ENCODE measurements at places on chromosomes 4 and X.

- DNase-seq = no peak
Measured at GRCh38 chr4:42344309-42344708, 53.0 kb upstream of the SHISA3 start.

GRCh38 chr4:151468715-151469696 lies 60.0 kb downstream of the FHIP1A start:
- DNase-seq = no peak

DNA sequence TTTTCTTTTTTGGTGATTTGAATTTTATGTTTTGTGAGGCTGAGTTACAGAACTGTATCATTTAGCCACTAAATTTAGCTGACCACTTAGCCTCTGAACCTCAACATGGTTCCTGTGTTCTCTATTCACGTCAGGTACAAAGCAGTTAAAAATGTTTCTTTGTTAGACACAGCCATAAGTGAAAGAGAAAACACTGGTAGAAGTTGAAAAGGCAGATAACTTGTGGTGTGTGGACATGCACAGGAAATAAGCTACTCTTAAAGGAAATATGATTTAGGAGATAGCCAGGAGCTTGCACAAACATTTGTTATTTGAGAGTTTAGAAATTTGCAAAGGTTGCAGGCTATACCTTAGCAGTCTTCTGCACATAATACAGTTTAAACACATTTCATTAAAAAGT lies 171.0 kb upstream of the RPS6KA3 start:
- no peak for DNase-seq

DNA sequence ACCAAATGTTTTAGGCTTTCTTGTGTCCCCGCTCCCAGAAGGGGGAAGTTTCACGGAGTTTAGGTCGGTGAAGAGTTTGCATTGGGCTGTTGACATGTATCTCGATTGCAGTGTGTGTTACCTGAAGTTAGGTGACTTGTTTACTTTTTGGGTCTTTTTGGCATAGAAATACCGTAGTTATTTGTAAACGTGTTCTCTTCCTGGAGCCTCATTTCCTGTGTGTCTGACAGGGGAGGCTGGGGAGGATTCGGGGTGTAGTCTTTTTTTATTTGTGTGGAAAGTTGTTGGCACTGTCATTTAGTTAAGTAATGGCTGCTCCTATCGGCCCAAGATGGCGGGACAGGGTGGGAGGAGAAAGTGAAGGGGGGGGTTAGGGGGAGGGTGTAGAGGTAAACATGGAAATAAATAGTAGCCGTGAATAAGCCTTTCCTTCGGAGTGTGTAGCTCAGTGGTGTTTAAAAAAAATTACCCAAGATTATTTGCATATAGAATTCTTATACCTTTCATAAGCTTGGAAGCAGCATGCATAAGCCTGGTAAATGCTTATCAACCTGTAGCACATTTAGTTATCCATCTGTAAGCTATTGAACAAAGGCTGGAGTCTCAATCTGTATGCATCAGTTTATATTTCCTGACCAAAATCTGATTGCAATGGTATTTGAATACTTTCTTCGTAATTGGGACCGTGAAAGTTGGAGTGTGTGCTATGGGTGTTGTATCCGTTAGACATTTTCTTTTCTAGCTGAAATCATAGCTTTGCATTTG lies 1.6 kb downstream of the KDM6A start:
- peak; percentile 81 for DNase-seq

GRCh38 chr4:94516067-94516466 lies 64.3 kb downstream of the PDLIM5 start:
- no peak for DNase-seq

DNA sequence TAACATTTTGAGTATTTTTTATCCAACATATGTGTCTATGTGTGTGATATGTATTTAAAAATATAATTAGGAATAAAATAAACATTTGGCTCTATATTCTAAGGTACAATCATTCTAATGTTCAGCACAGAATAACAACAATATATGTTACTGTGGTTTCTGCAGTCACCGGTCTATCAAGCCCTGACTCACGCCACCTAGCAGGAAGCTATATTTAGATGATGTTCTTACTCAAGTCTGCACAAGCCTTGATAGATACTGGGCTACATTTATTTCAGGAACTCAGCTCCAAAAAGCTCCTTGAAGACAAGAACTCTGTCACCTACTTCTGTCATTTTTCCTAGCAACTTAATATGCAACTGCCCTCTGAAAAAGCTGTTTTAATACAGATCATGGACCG lies 152.0 kb upstream of the FTHL17 start:
- no peak for DNase-seq

- no peak for DNase-seq
Measured at GRCh38 chr4:183746305-183747229, 87.5 kb downstream of the TRAPPC11 start.

DNA sequence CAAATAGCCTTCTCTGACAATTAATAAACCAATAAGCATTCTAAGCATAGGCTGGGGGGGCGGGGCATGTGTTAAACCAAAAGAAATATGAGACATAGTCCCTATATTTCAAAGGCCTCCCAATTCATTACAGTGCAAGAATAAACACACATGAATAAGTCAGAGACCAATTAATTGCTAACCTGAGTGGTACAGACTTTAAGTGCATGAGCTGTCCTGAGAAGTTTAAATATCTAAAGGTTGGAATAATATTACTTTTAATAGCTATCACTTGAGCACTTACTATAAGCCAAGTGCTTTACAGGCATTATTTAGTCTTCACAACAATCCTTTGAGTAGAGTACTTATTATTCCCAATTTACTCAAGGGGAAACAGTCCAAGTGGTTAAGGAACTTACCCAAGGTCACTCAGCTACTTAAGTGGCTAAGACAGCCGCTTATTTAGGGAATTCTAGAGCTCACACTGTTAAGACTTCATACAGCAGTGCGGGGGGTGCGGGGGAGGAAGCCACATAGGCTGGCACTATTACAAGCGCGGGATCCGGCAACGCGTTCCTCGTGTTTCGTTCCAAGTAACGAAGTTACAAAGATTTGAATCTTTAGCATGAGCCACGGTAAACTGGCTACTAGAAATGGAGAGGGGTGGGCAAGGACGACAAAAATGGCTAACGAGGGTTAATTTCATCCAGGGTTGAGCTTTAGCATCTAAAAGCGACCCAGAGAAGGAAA lies 1.4 kb downstream of the THOC2 start:
- peak; percentile 9 for DNase-seq

GRCh38 chr4:58093352-58093751 lies 983.2 kb upstream of the IGFBP7 start:
- no peak for DNase-seq

DNA sequence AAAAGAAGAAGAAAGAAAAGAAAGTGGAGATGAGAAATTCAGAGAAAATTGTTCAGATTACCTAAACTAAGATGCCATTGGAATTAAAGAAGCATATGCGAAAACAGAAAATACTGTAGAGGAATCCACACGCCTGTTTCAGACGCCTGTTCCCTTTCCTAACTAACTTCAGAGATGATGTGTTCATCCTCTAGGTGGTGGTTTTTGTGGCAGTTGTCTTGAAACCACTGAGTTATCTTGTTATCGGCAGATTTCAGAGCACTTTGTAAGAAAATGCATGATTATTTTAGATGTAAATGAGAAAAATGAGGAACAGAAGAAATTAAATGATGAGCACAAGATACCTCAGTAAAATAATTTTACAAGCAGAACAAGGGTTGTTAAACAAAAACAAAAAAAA lies 48.3 kb downstream of the FUNDC1 start:
- no peak for DNase-seq

GRCh38 chr4:26145212-26145611 lies 175.6 kb upstream of the RBPJ start:
- no peak for DNase-seq

DNA sequence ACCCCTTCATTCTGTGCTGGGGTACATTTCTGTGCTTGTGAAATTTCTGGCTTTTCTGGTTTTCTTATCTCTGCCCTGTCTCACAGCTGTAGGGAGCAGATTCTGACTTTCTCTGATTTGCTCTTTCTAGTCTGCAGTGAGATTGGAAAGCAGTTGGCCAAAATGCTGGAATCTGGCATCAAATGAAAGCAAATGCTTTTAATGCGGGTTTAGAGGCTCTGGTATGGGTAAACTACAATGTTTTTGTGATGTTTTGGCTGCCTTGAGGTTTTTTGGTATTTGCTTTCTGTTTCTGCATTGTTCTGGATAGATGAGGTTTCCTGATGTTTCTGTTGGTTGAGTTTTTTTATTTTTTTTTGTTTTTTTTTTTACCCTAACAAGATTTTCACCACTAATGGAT lies 23.8 kb downstream of the SMIM20 start:
- no peak for DNase-seq

DNA sequence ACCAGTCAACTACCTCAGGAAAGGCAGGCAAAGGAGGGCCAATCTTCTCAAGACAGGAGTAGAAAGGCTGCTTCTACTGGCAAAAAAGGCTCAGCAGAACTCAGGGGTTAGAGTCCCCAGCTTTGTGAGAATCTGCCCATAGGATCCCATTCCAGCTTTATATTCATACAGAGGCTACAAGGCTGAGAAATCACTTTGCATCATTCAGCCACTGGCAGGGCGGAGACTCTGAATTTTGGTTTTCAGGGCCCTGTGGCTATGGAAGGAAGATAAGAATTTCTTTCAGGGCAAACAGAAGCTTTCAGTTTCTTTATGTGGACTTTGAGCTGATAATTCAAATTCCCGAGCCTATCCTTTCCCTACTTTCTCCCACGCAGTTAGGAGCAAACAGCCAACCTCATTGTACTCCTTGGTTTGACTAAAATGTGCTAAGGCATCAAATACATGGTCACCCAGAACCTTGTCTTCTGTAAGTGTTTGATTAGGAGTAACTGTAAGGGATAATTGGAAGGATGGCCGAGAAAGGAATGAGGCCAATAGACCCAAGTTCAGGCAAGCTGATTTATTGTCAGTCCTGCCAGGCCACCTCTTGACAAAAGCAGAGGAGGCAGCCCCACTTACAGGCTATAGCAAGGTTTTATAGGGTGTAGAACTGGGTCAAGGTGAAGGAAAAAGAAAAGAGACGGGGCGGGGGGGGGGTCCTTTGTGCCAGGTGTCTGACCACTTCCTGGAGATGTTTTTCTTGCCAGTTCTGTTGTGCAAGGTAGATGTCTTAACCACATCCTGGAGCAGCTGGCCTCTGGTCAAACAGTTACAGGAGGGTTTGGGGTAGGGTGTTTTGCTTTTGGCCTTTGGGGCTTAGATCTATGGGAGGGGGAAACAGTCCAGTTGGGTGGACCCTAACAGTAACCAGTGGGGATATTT lies 165.3 kb upstream of the PPP1R2C start:
- no peak for DNase-seq

- no peak for DNase-seq
Measured at GRCh38 chr4:152138451-152138850, 377.6 kb upstream of the GATB start.

- DNase-seq = no peak
Measured at GRCh38 chr4:88008743-88009171, 1.3 kb downstream of the PKD2 start.

DNA sequence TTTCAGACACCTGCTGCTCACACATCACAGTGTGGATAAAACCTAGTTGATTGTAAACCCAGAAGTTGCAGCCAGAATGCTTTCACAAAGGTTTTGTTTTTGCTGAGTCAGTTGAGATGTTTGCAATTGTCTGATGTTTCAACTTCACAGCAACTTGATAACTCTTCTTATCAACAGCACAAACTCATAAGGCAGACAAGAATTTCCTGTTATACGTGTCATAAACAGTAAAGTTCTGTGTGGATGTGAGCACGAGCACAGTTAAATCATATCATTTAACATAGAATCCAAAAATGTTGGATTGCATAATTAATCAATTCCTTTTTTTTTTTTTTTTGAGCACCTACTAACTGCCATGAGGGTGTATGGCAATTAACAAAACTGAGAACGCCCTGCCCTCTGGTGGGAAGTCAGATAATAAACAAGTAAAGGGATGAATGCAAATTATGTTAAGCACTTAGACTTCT lies 512.2 kb downstream of the PDHA2 start:
- no peak for DNase-seq

DNA sequence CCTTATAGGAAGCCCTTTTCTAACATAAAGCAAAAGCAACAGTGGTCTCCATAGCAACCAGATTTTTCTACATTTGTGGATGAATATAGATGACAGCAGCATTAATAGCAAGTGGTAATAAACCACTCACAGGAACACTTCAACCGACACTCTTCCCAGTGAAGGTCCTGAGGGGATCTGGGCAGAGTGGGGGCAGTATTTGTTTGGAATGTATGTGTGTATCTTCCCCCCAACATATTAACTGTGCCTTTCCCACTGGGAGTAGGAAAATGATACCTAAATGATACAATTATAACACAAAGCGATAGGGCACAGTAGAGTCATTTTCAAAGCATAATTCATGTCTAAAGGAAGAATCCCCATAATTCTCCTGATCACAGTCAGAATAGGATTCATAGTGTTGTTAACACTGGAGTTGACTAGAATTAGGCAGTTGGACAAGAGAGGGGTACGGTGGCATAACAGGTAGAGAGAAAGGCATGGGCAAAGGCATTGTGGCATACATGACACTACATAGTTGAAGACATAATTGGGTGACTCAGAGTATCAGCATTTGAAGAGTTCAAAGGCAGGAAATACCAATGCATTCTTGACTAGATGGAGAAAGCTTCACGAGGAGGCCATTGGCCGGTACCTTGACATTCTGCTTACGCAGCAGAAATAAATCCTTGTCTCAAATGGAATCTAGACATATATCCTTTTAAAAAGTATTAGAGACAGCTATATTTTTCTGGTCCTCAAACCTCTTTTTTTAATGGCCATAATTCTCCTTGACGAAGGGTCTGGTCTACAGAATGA lies 15.2 kb downstream of the CAPN6 start:
- no peak for DNase-seq

GRCh38 chr4:53119680-53120079 lies 246.2 kb downstream of the SCFD2 start:
- DNase-seq = no peak

- no peak for DNase-seq
Measured at GRCh38 chr4:188053302-188053701, 56.1 kb downstream of the TRIML2 start.

GRCh38 chrX:18575744-18576143 lies 96.2 kb downstream of the RS1 start:
- no peak for DNase-seq

GRCh38 chr4:155174668-155175067 lies 33.8 kb upstream of the NPY2R start:
- DNase-seq = no peak

DNA sequence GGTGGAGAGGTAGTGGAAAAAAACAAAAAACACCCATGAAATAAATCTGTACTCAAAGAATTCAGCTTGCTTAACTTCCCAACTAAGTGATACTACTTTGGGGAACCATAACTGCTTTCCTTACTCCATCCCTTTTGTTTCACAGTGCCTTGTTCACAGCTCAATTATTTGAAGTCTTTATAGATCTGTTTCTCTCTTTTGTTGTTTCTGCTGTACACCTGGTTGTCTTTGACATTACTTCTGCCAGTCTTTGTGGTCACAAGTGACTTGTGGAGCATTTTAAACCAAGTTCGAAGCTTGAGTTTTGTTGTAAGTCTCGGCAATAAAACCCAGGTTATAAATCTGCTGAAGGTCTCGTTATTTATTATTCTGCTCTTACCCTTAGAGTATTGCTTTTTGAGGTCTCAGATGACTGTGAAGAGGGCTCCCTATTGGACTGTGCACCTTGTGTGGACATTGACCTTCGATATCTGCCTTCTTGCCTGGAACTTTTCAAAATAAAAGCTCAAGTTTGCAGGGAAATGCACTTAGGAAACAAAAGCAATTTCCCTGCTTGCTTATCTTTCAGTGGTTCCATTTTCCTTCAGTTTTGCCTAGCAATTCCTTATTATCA lies 59.8 kb downstream of the ANK2 start:
- no peak for DNase-seq

Data from hematopoietic multipotent progenitor cell treated with erythropoietin and hydrocortisone succinate and interleukin-3 and kit ligand, for 17 days (in vitro differentiated cells).